KG1 (cell line): ENCODE measurements at places on chromosomes 7 and 10.

- DNase-seq = no peak
Observed at GRCh38 chr7:26861050-26861449, 3.3 kb downstream of the SKAP2 start.

- DNase-seq = no peak
Observed at GRCh38 chr10:103456074-103456660, 2.5 kb downstream of the CALHM1 start.

- DNase-seq = no peak
Observed at GRCh38 chr10:131982185-131982756, 548 bp upstream of the BNIP3 start.

- no peak for DNase-seq
Observed at GRCh38 chr10:987620-987869, 689 bp upstream of the GTPBP4 start.

DNA sequence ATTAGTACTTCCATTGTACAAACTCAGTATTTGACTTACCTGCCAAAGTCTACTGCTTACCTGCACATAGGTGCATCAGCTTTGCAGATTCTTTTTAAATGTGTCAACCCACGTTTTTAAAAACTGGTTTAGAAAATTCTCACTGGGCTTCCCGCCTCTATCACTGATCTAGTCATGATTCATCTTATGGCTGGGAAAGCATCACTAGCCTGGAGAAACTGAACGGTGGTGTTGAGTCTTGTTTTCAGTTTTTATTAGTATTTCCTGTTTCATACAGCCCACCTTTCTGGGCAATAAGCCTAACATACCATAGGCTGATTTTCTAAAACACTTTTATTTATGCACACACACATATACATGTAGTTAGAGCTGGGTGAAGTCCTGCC lies 19.7 kb downstream of the DOCK1 start:
- DNase-seq = no peak

- DNase-seq = no peak
Observed at GRCh38 chr7:26008428-26008827, 143.6 kb upstream of the NFE2L3 start.

- no peak for DNase-seq
Observed at GRCh38 chr7:84283798-84284197, 89.2 kb upstream of the SEMA3A start.

DNA sequence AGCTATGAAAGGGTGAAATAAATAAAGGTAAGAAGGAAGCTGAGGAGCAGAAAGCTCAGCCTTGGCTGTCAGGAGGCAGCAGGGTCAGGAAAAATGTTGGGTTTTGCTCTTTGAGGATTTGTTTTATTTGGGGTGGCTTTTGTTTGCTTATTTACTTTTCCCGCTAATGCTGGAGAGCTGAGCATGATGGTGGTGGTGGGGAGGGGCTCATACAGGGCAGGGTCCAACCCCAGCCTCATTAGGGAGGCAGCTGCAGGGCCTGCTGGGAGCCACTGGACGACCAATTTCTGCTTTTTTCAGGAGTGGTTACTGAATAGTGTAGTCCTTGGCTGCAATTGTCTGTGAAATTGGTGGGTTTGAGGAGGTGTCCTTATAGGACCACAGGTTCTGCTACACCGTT lies 36.3 kb downstream of the CCM2 start:
- no peak for DNase-seq

DNA sequence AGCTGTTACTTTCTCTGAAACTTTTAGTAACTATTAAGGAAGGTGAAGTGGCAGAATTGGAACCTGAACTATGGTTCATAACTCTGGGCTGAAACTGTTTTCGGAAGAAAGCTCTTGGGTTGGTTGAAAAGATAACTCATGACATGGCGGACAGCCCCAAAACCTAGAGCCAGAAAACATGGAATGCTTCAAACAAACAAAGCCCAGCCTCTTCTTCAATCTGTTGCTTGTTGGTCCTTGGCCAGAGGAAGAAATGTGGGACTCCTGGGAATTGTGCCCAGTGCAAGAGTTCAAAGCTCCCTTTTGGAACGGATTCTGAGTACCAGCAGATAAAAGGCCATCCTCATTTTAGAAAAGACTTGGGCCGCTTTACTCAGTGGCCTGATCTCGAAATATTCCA lies 52.9 kb upstream of the CACNB2 start:
- no peak for DNase-seq
